Iris pigment epithelial cell (primary cell): ENCODE measurements at places on chromosomes 16 and 17.

GRCh38 chr16:83418565-83418964 is 389.2 kb upstream of the HSBP1 start:
- no peak for DNase-seq

DNA sequence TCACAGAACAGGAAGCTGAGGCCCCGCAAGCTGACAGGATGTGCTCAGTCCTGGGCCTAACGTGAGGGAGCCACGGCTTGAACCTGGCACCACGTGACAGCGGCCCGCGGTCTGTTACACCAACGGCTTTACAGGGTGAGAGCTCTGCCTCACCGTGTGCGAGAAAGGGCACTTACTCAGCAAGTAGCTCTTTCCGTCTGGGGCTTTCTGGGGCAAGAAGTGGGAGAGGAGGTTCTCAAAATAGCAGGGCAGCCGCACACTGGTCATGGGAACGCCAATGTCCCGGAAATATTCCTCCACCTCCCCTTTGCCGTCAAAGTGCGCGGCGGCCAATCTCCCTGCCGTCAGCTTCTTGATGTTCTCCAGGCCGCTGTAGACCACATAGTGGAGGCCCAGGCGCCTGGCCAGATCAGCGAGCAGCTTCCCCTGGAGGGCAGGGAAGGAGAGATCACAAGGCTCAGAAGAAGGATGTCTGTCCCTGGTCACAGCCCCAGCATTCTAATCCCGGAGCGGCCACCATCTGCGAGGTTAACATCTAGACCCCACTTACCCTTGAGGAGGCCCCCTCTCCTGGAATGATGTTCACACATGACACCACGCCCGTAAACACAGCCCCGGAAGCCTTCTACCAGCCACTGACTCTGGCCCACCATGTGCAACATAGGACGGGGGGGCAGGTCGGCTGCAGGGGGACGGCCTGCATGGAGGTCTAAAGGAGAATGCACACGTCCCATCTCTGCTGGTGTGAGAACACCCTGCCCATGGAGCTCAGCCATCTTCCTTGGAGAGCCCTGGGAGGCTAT is 8.2 kb downstream of the NMRAL1 start:
- no peak for DNase-seq

GRCh38 chr17:82394278-82394677 is 22.7 kb downstream of the UTS2R start:
- no peak for DNase-seq

DNA sequence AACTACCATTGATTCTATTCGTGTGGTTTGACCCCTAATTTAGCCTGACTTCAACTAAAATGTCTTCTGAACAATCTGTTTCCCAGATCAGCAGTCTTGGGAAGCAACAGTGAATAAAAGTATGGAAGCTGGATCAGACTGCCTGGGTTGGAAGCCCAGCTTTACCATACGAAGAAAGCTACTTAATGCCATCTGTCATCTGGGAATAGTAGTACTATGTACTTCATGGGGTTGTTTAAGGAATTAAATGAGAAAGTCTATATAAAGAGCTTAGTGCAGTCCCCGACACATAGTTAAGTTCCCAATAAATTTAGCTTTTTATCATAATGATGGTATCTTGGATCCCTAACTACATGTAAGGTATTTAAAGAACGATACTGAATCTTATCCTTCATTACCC is 151.5 kb upstream of the ERCC4 start:
- no peak for DNase-seq

- no peak for DNase-seq
Measured at GRCh38 chr16:56645838-56646237, 5.8 kb upstream of the MT1B start.

- no peak for DNase-seq
Measured at GRCh38 chr17:81940538-81941483, 3.7 kb upstream of the PYCR1 start.

DNA sequence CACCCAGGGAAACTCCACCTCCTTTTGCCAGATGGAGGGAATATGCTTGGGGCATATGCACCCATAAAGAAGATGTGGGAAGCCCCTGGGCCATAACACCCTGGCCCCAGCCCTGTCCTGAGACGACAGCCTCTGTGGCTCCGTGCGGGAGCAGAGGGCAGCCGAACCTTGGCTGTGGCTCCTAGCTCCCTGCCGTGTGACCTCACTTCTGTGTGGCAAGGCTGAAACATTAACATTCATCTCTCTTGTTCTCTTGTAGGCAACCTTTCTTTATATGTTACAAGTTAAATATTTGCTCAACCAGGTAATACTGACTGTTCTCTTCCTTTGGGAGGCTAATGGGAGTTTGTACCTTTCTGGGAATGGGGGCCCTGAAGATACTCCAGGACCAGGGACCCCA is 17.5 kb downstream of the SLC47A1 start:
- DNase-seq = no peak

DNA sequence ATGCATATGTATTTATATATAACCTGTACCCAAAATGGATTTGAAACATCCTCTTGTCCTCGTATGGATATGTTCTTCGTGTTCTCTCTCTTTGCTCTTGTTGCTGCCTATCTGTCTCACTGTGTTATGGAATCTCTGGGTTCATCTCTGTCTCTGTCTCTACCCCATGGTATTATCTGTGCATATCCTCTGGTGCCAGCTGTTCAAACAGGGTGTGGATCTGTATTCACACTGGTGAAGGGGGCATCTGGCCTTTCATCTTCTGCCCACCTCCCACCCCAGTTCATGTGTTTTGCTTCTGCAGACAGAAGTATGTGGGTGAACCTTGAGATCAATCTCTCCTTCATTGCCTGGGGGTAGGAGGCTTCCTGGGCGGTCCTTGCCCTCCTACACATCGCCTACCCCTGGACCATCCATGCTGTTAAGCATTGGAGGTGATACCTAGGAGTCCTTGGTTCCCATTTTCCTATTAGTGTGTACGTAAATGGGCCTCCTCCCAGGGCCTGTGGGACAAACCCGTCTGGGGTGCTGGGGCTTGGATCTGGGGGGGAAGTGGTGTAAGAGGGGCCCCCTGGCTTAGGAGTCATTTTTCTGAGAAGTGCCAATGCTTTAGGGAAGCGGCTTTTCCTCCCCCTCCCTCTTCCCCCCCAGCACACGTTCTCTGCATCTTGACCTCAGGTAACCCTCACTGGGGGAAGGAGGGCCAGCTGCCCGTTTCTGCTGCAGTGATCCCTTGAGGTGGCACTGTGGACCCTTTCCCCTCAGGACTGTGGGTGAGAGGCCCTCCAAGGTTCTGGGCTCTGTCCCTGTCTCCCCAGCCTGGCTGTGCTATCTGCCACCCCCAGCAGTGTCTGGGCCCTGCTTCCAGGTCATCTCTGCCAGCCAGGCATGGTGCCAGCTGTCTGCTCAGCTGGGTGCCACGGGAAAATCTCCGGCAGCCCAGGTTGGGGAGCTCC is 21.1 kb downstream of the RARA start:
- no peak for DNase-seq

GRCh38 chr16:57574646-57575467 is 32.4 kb downstream of the ADGRG5 start:
- DNase-seq = no peak

DNA sequence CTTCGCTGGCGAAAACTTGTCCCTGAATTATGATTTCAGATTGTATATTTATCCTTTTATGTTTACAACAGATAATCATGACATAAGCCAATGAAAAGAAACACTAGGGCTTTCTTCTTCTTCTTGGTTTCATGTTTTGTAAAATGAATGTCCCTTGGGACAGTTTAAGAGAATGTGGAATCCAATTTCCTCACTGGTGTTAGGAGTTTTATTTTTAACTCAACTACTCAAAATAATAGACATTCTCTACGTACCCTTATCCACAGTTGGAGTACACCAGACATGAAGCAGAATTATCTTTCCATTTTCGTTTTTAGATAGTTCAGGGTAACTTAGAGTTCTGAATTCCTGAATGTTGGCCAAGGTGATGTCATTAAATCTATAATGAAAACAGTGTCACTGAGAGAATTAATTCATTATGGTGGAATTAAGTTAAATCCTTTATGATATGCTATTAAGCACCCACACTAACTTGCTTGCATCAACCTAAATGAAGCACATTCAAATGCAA is 43.4 kb downstream of the IRX6 start:
- peak; percentile 9 for DNase-seq

- peak; percentile 98 for DNase-seq
Measured at GRCh38 chr17:69757688-69758430, 317.2 kb upstream of the KCNJ16 start.

DNA sequence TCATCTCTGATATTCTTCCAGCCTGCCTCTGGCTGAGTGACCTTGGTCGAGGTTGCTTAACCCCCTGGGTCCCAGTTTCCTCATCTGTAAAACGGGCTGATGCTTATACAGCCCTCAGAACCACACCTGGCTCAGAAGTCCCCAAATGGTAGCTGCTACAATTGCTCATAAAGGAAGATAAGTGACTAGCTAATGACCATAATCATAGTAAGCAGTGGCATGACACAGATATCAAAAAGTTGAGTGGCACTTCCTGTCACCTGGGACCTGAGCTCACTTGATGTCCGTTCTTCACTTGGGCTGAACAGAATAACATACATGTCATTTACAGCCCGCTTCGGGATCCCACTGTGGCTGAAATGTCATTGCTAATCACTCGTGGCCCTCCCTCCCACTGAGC is 1.8 kb downstream of the MGRN1 start:
- DNase-seq = no peak

- DNase-seq = no peak
Measured at GRCh38 chr17:74573169-74573568, 5.9 kb upstream of the CD300H start.

DNA sequence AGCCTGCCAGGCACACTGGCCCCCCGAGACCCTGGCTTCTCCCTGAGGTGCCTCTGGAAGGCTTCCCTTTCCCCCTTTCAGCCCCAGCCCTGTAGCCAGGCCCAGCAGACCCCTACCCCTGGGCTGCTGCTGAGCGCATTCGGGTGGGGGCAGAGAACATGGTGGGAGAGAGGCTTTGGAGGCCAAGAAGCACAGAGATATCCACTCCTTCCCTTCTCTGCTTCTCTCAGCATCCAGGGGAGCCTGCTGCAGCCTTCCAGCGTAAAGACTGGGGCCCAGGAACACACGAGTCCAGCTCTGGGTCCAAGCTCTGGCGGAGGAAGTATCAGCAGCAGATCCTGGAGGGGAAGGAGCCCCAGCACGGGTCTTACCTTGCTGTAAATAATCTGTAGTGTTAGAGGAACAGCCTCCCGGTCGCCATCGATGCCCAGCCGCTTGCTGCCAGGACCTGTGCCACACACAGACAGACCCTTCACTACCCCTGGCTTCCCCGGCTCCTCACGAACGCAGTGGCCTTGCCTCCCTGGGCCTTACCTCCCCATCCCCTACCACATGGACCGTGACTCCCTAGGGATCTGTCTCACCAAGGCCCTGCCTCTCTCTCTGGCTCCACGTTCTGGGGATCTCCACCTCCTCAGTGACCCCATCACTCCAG is 17.0 kb upstream of the PIK3R6 start:
- DNase-seq = no peak

- DNase-seq = no peak
Measured at GRCh38 chr17:34607917-34608316, 28.5 kb downstream of the TMEM132E start.

GRCh38 chr17:35256629-35257028 is 13.8 kb downstream of the SLFN5 start:
- DNase-seq = no peak

DNA sequence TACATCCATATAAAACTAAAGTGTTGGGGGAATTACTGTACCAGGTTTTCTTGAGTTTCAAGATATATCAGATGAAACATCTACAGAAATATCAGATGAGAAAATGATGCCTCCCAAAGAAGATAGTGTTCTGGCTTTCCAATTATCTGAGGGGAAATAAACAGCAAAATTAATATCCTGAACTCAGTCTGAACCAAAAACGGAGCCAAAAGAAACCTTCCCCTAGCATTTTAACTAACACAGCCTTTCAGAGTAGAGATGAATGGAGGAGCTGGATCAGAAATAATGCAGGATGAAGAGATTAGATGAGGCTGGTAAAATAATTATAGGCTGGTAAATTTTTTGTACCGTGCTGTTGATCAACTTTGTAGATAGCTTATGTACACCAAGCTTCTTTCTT is 16.2 kb downstream of the ERCC4 start:
- no peak for DNase-seq

- DNase-seq = no peak
Measured at GRCh38 chr16:79318143-79318899, 282.2 kb downstream of the MAF start.

GRCh38 chr17:7024402-7024785 is 1.5 kb downstream of the BCL6B start:
- DNase-seq = no peak

GRCh38 chr16:64925166-64925565 is 196.7 kb downstream of the CDH11 start:
- no peak for DNase-seq

GRCh38 chr16:23987443-23987842 is 151.7 kb downstream of the PRKCB start:
- DNase-seq = no peak

- DNase-seq = no peak
Measured at GRCh38 chr16:84742641-84743092, 42.9 kb downstream of the USP10 start.

DNA sequence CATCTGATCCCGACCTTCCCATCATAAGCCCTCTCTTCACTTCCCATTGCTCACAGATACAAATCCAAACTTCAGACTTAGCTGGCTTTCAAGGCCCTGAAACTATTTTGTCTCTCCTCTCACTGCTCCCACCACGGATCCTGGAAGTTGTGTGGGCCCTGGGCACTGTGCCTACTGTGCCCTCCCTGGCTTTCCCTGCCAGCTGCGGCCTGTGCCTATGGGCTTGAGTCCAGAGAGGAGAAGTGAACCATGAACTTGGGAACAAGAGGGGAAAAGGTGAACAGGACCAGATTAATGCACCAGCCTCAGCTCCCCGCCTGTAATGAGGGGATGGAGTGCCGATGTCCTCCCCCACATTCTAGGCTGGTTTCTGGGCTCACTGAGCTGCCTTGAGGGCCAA is 18.9 kb upstream of the KCNJ12 start:
- DNase-seq = no peak

- peak; percentile 7 for DNase-seq
Measured at GRCh38 chr16:842061-842476, 41.5 kb upstream of the GNG13 start.

- DNase-seq = no peak
Measured at GRCh38 chr16:88512728-88513696, 57.2 kb upstream of the ZC3H18 start.

GRCh38 chr16:47928008-47928407 is 227.8 kb downstream of the ABCC12 start:
- DNase-seq = no peak

- DNase-seq = peak; percentile 78
Measured at GRCh38 chr16:69741519-69741918, 13.2 kb downstream of the NOB1 start.

DNA sequence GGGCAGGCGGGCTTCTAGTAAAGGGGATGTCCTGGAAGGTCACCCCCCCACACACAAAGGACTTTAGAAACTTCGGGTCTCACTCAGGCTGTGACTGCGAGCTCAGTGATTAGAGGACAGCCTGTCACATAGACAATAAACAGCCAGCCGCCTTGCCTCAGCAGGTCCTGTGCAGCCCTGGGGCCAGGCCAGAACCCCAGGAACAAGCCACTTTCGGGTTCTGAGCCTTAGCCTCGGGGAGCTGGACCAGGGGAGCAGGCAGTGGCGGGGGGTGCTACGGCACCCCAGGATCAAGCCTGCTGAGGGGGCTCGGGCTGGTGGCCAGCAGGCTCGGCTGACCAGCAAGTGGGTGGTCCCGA is 1.1 kb downstream of the GAS7 start:
- DNase-seq = no peak
